ENCODE measurements at places on chromosomes 7 and 10.

DNA sequence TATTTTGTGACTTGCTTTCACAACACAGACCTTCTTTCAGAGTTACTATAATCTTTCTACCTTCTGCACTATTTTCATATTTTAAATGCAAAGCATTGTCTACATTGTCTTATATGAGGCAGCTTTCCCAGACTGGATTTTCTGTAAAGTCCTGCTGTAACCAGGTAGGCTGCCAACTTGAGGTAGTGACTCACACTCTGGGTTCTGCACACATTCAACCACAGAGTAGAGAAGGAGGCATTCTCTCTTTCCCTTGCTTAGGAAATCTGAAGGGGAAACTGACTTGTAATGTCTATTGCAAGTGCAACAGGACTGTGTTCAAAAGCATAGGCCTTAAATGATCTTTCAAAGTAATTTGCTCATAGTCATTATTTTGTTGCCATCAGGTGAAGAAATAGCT is 461.4 kb downstream of the GRM8 start:
- DNase-seq: no peak

DNA sequence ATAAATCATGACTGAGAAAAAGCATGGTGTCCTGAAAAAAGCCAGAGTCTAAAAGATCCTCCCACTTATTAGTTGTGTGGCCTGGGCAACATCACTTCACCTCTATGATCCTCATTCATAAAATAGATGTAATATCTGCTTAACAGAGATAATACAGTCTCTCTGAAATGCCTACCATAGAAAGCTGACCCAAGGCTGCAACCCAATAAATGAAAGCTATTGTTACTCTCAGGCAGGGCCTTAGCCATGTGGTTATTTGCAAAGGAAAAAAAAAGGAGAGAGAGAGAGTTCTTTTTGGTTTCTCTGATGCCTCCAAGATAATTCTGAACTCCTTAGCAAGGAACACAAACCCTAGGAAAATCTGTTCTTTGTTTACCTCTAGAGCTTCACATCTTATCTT is 7.9 kb downstream of the FAM13C start:
- no peak for DNase-seq

DNA sequence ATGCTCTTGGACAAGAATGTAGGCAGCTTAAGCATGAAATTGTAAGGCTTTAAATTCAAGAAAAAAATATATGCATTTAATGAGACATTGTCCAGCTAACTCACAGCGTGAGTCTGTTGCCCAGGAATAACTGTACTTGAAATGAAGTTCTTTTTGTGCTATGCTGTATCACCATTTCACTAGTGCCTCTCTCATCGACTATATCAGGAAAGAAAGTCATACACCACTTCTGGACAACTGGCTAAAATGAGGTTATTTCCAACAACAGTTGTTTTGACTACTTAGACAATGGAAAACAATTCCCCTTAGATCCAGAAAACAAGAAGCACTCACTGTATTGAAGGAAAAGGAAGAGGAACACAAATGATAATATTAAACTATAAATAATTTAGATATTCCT is 251.8 kb downstream of the CRPPA start:
- no peak for DNase-seq

DNA sequence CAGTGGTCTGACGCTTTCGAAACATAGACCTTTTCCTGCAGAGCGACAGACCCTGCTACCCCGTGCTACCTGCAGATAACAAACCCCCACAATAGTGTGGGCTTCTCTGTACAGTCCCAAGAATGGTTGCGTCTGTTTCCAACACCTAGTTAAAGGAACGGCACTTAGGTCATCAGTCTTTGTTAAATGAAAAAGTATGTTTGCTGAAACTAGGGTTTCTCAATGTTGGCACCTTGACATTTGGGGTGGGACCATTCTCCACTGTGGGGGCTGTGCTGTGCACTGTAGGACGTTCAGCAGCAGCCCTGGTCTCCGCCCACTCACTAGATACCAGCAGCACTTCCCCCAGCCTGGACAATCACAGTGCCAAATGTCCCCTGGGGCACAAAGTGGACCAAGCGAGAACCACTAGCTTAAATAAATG is 13.7 kb downstream of the TECTB start:
- DNase-seq: no peak

DNA sequence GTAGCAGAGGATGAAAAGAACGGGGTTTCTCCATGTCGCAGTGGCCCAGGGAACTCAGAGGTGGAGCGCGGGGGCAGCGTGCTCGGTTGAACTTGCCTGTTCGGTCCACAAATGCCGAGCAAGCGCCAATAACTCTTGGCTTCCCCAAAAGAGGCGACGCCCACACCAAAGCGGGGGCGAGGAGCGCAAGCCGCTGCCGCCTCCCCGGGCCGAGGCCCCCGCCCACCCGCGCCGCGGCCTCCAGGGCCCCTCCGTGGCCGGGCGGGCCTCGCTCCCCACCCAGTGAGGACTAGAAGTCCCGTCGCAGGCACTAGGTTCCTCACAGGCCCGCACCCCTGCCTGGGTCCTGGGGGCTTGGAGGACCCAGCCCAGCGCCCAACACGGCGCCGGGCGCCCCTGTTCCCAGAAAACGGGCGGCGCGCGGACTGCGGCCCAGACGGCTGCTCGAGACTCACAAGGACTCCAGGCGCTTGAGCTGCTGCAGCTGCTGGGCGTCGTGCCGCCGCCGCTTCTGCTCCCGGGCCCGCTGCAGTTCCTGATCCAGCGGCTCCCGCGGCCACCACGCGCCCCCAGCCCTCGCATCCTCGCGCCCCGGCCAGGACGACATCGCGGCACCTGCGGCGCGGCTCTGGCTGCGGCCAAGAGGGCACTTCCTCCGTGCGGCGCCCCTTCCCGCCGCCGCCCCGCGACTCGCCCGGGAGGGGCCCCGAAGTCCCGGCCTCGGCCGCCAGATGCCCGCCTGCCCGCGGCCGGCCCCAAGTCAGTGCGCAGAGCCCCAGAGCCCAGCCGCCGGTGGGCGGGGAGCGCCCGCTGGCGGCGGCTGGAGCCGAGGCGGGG is 14.6 kb upstream of the FKBP9 start:
- no peak for DNase-seq

DNA sequence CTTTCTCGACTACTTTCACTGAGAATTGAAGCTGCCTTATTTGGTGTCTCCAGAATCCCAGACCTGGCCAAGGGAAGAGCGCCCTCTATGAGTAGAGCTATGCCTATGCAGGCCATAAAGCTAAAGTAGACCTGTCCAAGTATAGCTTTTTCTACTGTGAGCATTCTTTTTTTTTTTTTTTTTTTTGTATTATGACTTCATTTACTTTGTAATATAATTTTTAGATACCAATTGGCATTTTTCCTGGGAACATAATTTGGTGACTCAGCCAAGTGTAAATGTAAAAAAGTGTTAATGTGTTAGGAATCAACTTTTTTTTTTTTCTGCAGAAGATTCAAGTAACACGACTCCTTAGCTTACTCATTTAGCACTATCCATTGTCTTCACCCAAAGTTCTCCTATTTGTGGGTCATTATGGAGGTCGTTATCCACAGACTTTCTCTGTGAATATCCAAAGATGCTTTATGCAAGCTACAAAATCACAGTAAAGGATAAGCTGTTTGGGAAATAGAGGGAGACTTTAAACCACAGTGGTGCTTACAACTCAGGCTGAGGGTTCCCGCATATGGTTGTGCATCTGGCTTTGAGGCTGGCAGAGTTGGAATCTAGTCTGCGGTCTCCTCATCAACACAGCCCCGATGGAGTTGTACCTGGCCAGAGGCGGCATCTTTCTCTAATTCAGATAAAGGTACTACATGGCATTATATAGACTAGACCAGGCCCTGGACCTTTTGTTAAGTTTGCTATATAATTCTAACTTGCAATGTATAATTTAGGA is 1040.2 kb upstream of the SORCS1 start:
- DNase-seq: no peak

DNA sequence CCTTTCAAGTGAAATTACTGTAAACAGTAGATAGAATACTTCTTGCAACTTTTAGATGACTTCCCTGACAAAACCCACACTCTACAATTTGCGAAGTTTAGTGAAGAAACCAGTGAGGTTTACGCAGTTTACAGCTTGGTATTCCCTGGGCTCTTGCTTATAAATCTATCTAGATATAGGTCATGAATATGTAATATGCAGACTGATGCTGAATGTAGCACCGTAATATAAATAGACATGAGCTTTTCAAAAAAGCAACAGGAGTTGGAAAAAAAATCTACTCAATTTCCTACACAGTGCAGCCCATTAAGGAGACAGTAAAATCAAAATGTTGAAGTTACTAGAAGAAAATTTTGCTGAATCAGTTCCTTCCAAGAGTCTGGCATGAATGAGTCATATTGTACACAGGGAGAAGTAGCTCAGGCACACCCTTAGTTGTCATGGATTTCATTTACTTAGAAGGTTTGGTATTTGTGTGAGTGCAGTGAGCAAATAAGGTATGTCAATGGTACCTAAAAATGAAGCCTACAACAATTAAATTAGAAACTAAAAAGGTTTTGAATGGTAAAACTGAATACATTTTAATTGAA is 67.7 kb upstream of the NEUROD6 start:
- no peak for DNase-seq

GRCh38 chr10:103713676-103714075 is 141.7 kb downstream of the SH3PXD2A start:
- no peak for DNase-seq

DNA sequence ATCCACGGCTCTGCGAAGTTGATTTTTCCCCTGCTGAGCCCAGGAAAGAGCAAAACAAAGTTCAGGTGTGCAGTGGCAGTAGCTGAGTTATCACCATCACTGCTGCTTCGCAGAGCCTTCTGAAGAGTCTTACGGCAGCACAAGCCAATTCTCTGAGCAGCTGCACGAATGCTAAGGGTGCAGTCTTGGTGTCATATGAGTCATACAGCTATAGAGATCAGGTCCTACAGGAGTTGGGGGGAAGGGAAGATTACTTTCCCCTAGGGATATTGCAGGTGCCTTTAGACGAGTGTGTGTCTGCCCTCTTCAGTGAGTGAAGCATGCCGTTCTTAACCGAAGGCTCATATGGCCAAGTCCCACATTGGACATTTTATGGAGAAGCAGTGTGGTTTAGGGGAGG is 227.8 kb downstream of the CELF2 start:
- no peak for DNase-seq

GRCh38 chr7:2387897-2388636 is 15.3 kb upstream of the CHST12 start:
- no peak for DNase-seq

GRCh38 chr7:47087866-47088265 is 494.0 kb downstream of the TNS3 start:
- DNase-seq: no peak

- no peak for DNase-seq
These were observed 3.5 kb downstream of the RHOBTB1 start for GRCh38 chr10:60940446-60940845.

DNA sequence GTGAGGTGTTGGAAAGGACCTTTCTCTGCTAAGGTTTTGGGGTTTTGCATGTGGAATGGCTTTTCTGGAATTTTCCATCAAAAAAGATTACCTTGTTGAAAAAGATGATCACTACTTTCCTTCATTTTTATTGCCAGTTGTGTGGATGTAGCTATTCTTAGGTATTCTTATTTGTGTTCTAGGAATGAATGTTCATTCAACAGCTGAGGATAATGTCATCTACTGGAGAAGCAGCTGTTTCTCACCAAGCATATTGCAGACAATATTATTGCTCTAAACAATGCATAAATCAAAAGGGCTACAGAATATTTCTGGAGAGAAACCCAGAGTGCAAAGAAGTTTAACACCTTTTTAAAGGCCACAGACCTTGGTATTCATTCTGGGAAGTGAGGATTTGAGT is 145.6 kb upstream of the CALCR start:
- DNase-seq: no peak

- no peak for DNase-seq
These were observed 97.9 kb upstream of the FZD8 start for GRCh38 chr10:35739998-35740397.

- DNase-seq: no peak
These were observed 169.2 kb upstream of the SEMA3A start for GRCh38 chr7:84363741-84364140.

- no peak for DNase-seq
These were observed 52.7 kb downstream of the RBM17 start for GRCh38 chr10:6141296-6142151.

- DNase-seq: no peak
These were observed 45.8 kb upstream of the TNS3 start for GRCh38 chr7:47627580-47628283.

DNA sequence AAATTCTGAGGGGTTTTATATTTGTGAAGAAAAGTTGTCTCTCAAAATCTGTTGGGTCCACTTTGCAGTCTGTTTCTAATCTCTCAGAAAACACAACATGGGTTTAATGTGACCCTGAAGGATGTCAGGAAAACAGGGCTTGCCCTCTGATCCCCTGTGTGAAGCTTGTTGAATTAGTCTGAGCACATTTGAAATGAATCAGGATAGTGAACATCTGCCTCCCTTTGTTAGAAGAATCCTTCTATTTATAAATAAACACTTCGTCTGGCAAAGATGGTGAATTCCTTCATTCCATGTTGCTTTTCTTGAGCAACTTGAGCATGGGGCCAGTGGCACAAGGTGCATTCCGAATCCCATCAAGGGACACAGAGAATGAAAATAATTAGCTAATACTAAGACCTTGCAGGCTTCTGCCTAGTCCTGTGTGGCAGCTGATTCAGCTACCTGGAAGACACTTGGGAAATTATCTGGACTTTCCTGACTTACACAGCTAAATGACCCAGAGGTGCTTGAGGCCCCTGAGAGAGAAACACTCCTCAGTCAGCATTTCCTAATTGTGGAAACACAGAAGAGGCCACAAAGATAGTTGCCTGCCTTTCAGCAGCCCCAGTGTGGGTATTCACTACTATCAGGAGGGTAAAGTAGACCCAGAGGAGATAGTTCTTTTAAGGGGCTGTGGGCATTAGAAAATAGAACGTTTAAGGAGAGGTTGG is 305.5 kb downstream of the C7orf25 start:
- no peak for DNase-seq

- DNase-seq: no peak
These were observed 61.0 kb downstream of the CAMK2B start for GRCh38 chr7:44264221-44264931.

- DNase-seq: no peak
These were observed 24.5 kb downstream of the RPA3 start for GRCh38 chr7:7693881-7694280.

- DNase-seq: no peak
These were observed 405.0 kb upstream of the LRRN3 start for GRCh38 chr7:110685899-110686298.
